ENCODE measurements at places on chromosomes 4 and X.

DNA sequence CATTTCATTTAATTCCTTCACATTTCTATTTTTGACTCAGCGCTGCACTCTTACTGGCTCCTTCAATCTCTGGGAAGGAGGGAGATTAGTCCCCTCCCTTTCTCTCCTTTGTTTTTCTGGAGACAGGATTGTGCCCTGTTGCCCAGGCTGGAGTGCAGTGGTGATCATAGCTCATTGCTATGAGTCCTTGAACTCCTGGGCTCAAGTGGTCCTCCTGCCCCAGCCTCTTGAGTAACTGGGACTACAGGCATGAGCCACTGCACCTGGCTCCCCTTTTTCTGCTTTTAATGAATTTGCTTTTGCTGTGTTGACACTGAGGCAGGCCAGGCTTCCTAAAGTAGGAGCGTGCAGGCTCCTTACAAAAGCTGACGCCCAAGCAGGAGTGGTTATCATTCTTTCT is 10.5 kb downstream of the TBC1D14 start:
- DNase-seq: no peak

DNA sequence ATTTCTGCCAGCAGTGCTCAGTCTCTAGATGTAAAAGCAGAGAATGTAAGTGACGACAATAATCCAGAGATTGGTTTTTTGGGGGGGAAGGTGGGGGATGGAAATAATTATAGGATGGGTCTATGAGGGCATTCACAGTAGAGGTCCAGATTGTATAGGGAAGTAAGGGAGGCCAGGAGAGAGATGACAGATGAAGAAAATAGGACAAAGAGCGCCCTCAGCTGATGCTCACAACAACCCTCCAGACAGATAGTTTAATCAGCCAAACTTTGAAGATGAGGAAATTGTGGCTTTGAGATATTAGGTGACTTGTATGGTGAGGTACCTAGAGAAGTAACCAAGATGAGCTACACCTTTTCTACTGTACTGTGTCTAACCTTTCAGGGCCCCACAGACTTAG is 137.9 kb downstream of the MAGEB17 start:
- DNase-seq: no peak

GRCh38 chrX:108516184-108516583 is 76.5 kb downstream of the COL4A5 start:
- peak; percentile 6 for DNase-seq

DNA sequence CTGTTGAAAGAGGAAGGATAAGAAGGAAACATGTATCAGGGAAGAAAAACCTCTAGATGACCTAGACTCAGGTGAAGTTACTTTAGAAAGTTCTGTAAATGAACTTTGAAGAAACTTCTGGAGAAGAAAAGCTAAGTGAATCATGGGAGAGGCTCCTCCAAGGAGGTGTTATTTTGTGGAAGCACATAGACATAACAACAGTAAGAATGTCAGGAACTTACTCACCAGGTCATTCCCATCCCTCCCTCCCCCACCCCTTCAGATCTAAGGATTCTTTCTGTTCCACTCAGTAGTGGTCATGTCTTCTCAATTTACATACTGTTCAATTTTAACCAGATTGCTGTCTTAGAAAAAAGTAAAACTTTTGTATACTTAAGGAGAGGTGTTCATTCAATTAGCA is 310.5 kb upstream of the DDX53 start:
- peak; percentile 15 for DNase-seq

DNA sequence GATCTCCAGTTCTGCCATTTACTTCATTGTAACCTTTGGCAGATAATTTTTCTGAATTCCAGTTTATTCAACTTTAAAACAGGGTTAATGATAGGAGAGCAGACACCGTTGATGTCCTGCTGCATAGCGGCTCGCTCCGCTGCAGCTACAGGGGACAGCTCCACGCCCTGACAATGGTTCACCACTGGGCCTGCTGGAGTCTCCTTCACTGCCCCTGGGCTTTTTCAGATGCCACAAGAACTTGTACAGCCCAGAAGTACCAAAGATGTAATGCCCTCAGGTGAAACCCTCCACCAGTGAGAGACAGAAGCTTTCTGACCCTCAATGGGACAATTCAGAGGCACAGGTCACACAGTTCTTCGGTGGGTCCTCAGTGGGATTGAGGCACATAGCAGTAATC is 22.7 kb upstream of the SEPTIN11 start:
- DNase-seq: no peak

GRCh38 chr4:91914176-91914804 is 389.5 kb upstream of the GRID2 start:
- no peak for DNase-seq
